ENCODE measurements at places on chromosomes 6 and 20.

- no peak for DNase-seq
Measured at GRCh38 chr6:47767102-47767501, 14.7 kb upstream of the OPN5 start.

GRCh38 chr20:13659288-13659687, 20.6 kb upstream of the TASP1 start:
- DNase-seq: no peak

DNA sequence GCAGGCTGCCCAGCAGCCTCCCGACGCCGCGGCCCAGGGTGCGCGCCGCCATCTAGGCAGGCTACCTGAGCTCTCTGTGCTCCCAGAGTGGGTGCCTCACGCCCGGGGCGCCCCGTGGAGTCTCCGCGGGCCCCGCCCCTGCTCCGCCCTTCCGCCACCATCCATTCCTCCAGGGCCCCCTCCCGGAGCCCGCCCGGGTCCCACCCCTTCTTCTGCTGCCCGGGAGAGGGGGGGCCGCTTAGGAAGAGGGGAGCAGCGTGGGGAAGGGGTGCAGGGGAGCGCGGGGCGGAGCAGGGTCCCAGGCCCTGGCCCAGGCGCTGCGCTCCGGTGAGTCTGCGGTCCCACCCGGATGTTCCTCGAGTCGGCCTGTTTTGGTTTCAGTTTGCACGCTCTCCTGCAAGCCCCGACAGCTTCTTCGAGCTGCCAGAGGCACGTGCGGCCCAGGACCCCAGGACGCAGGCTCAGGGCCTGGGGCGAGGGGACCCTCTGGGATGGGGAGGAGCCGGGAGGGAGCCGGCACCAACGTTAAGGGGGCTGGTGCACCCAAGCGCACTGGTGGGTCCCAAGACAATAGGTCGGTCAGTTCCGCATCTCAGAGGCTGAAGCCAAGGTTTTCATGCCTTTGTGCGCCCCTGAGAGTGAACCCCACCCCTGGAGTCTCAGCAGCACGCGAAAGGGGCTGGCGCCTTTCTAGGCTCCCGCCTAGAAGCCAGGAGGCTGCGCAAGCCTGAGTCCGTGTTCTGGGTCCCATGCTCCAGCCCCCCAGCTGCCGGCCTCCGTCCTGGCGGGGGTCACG, at the start of gene ACSS1:
Gene ACSS1, minus strand, starts transcription at position 89 of the 796 bp plus-strand sequence. Its CDS starts 37 bp downstream, at position 52.
- no peak for DNase-seq

DNA sequence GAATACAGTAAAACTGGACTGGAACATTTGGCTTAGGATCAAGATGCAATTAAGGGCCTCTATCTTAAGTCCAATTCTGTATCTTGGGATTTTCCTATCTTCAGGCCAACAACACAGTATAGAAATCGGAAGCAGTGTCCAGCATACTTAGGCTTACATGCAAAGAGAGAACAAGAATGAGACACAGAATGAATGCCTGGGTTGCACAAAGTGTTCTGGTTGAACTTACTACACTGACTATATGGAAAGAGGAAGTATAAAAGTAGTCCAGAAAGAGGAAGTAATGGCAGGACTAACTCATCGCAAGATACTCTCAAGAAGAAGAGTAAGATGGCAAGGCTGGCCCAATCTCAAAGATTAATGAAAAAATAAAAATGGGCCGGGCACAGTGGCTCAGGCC, 87.6 kb downstream of the BTBD9 start:
- no peak for DNase-seq

DNA sequence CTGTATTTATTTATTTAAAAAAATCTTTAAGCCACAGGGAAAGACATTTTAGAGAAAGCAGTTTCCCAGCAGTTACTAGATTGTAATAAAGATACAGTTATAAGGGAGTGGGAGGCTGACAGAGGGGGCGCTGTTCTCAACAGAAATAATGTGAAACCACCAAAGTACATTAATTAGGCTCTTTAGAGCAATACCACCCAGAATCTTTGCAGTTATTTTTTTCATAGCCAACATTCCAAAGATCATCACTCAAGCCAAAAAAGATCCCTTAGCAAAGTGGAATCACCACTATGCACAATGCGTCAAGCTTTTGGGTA, 331.3 kb upstream of the DEFB112 start:
- DNase-seq: no peak
